ENCODE measurements at places on chromosomes 16 and 17.

- no peak for DNase-seq
Measured at GRCh38 chr17:80091376-80091775, 10.0 kb upstream of the GAA start.

DNA sequence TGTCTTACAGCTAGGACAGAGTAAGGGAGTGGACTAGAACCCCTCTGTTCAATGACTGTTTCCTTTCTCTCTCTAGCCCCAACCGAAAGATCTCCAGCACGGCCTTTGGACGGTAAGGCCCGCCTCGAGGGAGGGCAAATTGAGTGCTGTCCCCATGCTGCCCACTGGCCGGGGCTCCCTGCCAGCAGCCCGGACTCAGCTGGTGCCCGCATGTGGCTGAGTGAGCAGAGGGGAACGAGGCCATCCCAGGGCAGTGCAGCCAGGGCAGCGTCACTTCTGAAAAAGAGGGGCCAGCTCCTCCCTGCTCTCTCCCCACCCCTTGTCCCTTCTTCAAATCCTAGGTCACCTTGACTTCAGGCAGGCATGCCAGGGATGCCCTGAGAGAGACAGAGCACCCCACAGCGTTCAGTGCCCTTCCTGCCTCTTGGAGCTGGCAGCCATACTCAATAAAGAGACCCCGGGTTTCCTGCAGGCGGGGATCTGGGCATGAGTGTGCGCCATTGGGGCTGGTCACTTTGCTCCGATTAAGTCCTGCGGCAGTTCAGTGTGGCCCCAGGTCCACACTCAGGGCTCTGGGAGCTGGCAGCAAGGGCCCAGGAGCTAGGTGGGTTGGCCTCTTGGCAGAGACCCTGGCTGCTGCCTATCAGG is 130.9 kb downstream of the RAB11FIP4 start:
- no peak for DNase-seq

GRCh38 chr17:55383771-55384642 is 37.6 kb downstream of the MMD start:
- DNase-seq = no peak

- peak; percentile 4 for DNase-seq
Measured at GRCh38 chr17:43832976-43833829, at the start of gene MPP3. TSS of gene MPP3 (minus strand) at chr17:43833146. CDS start at chr17:43831906, 1,240 bp downstream.

- DNase-seq = peak; percentile 95
Measured at GRCh38 chr17:39754161-39754957, 16.6 kb downstream of the GRB7 start.

DNA sequence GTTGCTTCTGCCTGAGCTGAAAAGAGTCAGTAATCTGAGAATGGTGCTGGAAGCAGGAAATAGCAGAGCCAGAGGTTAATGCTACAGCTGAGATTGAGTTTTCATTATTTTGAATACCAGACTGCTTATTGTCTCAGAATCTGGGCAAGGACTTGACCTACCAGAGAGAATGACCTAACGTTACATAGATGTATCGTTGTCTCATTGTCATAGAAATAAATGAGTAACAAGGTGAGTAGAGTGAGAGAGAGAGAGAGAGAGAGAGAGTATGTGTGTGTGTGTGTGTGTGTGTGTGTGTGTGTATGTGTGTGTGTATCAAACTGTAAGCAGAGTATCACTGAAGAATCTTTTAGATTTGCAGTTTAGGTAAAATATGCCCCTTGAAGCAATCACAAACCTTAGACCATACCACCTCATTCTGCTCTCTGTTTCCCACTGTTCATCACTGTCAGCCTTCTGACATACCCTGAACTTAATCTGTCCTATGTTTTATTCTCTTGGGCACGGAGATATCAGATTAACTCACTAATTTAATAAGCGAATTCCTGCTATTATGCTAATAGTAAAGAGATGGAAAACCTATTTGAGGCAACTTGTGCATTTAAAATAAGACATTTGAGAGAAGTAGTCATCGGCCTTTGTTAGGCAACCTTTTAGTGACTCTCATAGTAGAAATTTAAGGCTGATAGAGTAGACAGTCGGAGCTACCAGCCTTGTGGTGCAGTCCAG is 87.8 kb downstream of the CYB561 start:
- DNase-seq = no peak

DNA sequence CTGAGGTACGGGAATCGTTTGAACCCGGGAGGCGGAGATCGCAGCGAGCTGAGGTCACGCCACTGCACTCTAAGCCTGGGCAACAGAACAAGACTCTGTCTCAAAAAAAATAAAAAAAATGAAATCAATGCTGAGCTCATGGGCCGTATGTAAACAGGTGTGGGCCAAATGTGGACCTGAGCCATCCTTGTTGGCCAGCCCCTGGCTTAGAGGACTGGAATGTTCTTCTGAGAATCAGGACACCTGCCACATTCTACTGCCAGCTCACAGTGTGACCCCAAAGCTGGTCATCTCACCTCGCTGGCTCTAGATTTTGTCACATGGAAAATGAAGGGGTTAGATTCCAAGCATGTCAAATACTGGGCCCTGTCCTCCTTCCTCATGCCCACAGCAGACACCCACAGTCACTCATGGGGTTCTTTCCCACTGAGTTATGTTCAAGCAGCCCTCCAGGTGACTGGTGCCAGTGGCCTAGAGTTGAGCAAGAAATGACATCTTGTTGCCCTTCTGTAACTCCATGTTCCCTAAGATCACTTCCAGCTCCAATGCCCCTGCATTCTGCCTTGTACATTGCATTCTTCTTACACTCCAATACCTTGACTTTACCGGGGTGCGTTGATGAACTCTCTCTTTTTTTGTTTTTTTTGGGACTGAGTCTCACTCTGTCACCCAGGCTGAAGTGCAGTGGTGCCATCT is 110.6 kb downstream of the ABCC1 start:
- no peak for DNase-seq

DNA sequence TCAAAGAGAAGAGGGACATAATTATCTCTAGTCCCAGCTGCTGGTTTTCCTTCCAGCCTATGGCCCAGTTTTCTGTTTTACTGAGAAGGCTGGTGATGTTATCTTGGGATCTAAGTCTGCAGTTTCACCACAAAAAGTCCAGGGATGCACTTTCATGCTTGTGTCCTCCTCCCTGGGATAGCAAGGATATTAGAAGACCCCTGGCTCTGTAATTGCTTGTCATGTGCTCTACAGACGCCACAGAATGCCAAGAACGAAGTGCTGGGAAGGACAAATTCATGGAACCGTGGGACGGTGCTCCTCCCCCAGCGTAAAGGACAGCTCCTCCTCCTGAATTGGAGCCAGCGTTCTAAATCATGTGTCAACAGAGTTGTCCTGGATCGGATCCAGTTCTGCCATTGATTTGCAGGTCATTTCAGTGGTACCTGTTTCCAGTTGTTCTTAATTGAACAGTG is 8.6 kb downstream of the MAPT start:
- DNase-seq = no peak

DNA sequence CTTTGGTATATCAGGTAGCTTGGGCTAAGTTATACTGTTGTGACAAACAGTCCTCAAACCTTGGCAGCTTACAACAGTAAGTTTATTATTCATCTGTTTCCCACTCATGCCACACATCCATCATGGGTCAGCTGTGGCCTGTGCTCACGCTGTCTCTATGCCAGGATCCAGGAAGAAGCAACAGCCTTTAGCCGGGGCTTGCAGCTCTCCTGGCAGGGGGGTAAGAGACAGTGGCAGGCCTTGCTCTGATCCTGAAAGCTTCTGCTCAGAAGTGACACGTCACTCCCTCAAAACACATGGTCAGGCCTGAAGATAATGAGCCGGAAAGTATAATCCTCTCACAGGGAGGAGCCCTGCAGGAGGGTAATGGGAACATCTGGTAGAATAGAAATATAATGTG is 377.6 kb downstream of the CPPED1 start:
- no peak for DNase-seq

DNA sequence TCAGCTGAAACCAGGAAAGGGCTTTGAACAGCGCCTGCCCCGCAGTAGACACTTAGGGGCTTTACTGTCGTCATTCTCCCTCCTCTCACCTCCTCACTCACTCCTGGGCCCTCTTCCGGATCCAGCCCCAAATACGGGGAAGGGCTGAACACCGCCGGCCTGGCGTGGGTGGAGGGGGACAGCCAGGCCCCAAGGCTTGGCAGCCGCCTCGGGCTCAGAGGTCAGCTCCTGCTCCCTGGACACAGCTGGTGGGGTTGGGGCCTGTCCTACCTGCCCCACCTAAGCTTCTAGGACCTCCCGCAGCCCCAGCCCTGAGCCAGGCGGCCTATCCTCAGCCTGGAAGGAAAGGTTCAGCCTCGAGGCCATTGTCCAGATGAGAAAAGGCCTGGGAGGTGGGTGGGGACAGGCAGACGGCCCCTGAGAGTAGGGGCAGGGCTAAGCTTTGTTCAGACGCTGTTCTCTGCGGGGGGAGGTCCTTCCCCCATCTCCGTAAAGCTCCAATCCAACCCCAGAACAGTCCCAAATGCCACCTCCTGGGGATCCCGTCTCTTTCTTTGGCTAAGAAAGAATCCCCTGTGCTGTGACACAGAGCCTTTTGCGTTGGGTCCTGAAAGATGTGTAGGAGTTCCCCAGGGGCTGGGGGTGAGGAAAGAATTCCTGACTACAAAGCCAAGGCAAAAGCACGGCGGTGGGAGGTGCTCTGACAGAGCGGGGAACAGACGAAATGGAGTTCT is 881 bp upstream of the LLGL1 start:
- no peak for DNase-seq

GRCh38 chr17:82231562-82232321 is 2.9 kb downstream of the SLC16A3 start:
- no peak for DNase-seq

DNA sequence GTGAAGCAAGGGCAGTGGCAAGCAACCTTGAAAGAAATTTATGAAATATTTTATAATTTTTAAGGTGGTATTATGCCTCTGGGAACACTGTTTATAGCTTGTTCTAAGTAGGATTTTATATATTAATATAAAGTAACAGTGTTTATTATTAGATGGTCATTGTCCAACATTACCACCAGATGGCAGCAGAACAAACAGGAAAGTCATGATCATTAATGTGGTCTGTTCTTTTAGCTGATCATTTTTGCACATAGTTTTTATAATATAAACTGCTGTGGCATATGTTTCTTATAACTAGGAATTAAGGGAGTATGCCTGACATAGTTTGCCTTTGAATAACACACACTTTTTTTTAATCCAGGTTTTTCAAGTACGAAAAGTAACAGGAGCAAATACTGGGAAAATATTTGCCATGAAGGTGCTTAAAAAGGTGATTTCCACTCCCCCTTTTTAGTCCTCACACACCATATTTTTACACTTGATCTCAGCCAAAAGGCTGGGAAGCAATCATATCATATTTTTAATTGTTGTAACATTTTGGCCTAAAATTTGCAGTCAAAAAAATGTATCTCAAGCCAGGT is 21.4 kb downstream of the RPS6KB1 start:
- DNase-seq = no peak

DNA sequence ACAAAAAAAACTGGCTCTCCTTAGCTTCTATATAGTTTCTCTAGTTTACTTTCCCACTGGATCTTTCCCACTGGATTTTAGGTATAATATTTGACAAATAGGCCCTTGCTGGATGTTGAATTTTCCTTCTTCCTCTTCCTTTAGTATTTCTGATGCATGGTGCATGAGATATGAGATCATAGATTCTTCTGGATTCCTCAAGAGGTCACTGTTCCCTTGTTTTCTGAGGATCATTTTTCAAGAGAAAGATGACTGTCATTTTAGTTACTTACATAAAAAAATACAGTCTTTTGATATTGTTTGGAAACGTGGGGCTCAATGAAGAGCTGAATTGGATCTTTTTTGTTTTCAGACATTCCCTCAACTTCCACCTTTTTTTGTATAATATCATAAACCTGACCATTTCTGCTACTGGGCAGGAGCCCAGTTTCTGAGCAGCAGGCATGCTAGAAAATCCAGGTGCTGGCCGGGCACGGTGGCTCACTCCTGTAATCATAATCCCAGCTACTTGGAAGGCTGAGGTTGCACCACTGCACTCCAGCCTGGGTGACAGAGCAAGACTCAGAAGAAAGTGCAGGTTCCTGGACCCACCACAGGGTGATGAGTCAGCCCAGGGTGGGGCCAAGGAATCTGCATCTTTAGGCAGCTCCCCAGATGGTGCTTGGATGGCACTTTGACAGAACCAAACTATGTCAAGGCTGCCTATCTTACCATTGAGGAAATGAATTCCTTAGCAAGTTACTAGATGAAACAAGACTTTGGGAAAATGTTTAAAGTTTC is 70.3 kb downstream of the SDR42E1 start:
- no peak for DNase-seq

- DNase-seq = no peak
Measured at GRCh38 chr16:48632137-48632774, 22.3 kb upstream of the N4BP1 start.

DNA sequence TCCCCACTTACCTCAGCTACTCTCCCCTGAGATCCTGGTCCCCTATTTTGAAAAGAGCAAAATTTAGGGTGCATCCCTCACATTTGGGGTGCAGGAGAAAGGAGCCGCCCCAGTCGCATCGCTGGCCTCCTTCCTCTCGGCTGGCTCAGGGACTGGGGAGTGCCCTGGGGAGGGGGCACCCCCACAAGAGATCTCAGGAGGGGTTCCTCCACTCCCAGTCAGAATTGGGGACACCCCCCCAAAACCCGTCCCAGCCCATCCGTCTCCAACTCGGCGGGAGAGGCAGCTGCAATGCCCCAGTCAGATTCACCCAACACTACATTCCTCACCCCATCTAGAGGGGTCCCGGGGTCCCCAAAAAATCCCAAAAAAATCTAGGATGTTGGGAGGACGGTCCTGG is 3.5 kb upstream of the BCL6B start:
- no peak for DNase-seq

DNA sequence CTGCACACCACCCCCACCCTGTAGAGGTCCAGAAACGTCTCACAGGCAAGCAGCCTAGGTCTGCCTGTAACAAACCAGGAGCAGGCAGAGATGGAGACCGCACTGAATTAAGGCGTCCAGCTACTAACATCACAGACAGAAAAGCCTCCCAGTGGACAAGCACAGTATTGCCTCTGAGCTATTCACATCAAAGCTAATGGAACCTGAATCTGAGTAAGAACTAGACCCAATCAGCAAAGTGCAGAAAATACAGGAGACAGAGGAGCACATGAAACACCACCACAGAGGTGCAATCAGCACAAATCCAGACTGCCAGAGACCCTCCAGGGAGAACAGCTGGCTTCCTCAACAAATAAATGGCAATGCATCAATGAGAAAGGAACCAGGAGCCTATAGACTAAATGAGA is 22.2 kb upstream of the PEMT start:
- DNase-seq = peak; percentile 19

DNA sequence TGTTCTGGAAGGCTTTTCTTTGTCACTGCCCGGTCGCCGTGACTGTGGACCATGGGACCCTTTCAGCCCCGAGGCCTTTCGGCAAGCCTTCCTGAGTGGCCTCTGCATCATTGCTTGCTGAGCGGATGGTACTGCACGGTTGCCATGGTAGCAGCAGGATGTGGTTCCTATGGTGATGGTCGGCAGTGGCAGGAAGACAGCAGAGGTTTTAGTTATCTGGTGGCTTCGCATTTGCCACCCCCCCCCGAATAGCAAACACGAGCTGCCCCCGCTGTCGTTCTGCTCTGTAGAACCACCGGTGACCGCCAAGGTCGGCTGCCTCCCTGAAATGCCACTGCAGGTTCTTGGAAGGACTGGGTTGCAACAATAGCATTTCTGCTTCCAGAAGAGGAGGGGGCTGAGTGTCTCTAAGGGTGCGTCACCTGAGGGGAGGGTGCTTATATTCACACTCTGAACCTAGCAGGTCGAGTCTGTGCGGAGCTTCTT is 76.6 kb downstream of the CMIP start:
- peak; percentile 80 for DNase-seq

GRCh38 chr16:23409522-23409921 is 43.5 kb downstream of the COG7 start:
- DNase-seq = no peak
